ENCODE measurements at places on chromosomes 2 and 18. TPM values are rescaled to one million over a fixed set of nuclear protein-coding genes. Genes with fewer than 3 reads are reported as not detected.

The SNORC gene
- total RNA-seq, result 6.8 TPM

The ATG4B gene
- total RNA-seq, result 58.7 TPM

The CYP26B1 gene
- total RNA-seq, result 0.08 TPM

The CROCC2 gene
- total RNA-seq, result not detected

The DPP10 gene
- 2.6 TPM for total RNA-seq

The MYO7B gene
- 0.24 TPM for total RNA-seq

The RAPGEF4 gene
- 0.13 TPM for total RNA-seq
